ENCODE measurements at places on chromosomes 11 and 22.

DNA sequence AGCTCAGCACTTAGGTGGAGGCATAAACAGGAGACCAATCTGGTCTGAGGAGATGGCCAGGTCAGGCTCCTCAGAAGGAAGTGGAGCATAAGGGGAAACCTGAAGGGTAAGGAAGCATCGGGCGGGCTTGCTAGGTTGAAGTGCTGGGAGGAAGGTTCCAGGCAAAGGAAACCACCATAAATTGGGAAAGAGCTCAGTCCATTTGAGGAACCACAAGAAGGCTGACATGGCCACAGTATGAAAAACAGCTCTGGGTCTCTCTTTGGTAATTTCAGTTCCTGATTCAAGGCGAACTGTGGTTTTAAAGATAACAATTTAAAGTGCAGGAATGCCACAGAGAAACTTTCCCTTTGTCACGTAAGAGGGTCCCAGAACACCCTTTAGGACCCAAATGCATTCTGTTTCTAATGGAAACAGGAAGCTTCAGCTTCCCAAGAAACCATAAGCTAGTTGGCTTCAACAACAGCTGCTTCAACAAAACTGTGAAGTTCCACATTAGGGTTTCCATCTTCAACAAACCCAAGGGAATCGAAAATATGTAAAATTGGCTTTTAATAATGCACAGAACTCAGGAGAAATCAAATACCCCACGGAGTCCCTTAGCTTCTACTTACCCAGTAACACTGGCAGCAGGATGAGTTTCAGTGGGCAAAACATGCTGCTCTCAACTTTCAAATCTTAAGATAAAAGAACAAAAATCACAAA, 10.4 kb downstream of the JAML start:
- no peak for DNase-seq

DNA sequence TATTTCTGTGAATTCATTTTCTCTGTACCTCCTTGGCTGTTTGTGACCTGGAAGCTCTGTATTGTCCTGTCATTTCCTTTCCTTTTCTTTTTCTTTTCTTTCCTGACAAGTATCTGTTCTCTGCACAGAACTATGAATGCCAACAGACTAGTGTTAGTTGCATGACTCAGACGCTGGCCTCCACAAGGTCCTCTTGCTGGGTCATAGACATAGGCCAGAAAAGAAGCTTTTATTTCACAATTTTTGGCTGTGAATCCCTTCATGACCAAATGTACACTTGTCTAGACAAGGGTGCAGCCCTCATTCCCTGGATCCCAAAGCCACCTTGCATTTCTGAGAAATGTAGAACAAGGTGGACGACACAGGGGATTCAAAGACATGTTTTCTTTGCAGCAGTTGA, 104.1 kb upstream of the MTNR1B start:
- DNase-seq: no peak

DNA sequence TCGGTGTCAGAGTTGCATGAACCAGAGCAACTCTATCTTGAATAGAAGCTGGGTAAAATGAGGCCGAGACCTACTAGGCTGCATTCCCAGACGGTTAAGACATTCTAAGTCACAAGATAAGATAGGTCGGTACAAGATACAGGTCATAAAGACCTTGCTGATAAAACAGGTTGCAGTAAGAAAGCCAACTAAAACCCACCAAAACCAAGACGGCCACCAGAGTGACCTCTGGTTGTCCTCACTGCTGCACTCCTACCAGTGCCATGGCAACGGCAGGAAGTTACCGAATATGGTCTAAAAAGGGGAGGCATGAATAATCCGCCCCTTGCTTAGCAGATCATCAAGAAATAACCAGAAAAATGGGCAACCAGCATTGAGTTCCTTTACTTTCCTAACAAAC, 2.4 kb upstream of the KAT5 start:
- DNase-seq: no peak

DNA sequence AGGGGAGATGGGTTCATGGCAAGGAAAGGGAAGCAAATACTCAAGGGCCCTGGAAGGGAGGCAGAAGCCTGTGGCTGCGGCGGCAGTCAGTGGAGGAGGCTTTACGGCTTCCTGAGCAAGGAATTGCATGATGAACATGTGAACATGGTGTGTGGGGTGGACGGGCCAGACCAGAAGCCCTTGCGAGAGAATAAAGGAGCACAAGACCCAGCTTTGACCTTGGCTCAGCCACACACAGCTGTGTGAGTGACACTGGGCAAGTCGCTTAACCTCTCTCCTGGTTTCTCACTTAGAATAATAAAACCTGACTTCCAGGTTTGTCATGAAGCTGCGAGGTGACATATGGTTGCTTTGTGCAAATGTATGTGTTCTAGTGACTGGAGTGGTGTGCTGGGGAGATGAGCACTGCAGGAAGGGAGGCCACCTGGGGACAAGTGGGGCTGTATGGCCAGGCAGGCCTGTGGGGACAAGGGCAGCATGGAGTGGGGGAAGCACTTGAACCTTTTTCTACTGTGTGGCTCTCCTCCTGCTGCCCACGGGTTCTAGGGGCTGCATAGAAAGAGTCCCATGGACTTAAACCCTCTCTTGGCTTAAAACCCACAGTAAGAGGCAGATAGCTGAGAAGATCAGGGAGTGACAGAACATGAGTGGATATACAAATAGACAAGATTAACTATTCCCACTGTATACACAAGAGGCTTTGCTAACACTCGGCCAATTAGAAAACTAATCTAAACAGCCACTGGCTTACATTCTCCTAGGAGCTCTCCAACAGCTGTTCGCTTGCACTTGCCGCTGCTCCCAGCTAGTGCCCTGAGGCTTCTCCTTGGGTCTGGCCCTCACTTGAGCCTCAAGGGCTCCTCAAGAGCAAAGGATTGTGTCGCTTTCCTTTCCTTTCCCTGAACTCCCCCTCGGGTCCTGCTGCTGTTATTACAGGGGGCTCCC, 67.3 kb upstream of the CDON start:
- no peak for DNase-seq

DNA sequence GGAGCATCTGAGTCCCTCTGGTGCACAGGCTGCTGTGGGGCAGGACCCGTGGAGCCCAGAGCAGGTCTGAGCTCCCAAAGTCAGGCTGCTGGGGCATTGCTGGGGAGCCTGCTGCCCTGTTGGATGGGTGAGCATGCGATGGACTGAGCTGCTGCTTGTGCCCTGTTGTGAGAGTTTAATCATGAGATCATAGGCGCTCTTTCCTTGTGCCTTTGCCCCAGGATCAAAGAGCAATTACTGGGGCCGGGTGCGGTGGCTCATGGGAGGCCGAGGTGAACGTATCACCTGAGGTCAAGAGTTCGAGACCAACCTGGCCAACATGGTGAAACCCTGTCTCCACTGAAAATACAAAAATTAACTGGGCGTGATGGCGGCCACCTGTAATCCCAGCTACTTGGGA, 37.5 kb downstream of the MUC6 start:
- no peak for DNase-seq

- DNase-seq: no peak
Measured at GRCh38 chr11:77113382-77114088, 10.9 kb downstream of the OMP start.

GRCh38 chr11:94130298-94131046, 1.8 kb downstream of the PANX1 start:
- DNase-seq: no peak

DNA sequence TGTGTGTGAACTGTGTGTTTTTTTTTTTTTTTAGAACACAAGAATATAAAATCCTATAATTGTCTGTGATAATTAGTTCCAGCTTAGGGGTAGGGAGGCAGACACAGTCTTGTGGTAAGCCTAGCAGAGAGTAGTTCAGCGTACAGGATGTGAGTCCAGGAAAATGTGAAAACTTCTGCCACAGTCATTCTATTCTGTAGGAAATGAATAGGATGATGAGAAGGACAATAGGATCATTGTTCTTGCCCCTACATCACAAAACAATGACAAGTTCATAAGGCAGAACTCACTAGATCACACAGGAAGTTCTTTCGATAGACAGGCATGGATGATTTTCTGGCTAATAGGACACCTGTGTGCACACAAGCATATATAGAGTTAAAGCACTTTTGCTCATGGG, 132.2 kb downstream of the NAV2 start:
- DNase-seq: no peak

GRCh38 chr11:79236541-79236971, 204.3 kb downstream of the TENM4 start:
- no peak for DNase-seq

DNA sequence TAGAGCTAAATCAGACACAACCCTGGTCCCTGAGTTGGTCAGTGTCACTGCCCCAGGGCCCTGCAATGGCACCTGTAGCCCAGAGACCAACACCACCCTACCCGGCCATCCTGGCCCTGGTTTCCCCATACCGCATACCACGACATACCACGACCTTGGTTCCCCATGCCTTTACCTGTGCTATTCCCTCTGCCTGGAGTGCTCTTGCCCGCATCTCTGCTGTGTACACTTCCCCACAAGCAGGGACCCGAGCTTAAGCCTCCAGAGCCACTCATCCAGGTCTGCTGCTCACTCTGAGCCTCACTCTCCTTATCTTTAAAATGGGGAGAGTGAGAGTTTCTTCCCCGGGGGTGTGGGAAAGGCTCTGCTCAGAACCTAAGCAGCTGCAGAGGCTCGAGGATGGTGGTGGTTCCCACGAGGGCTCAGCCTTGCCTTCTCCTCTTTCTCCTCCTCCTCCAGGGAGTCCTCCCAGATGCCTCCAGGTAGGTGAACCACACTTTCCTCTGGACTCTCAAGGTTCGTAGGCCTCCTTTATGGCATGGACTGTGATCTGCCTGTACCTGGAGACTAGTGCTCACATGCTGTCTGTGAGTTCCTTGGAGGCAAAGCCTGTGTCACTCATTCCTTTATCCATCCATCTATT, 48.1 kb downstream of the WNT7B start:
- no peak for DNase-seq

GRCh38 chr11:125494974-125495725, 915 bp downstream of the FEZ1 start:
- DNase-seq: no peak

DNA sequence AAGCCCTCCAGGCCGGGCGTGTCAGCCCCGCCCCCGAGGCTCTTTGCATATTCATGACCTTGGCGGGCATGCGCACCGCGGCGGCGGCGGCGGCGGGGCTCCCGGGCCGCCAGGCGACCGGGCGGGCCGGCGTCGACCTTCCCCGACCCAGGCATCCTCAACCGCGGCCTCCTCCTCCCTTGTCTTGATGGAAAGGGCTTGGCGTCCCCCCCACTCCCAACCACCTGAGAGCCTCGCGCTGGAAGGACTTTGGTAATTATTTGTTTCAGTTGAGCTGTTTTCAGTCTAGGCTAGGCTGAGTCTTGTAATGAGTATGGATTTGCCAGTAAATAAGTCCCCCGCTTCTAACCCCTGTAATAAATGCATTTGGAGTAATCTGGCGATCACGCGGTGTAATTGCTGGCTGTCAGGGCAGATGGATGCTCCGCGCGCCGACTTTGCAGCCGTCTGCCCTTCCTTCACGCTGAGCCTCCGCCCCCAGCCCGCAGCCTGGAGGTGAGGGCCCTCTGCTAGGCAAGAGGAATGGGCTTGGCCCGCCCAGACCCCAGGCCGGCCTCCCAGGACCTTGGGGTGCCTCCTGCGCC, 25.2 kb downstream of the FLRT1 start:
- DNase-seq: no peak

- no peak for DNase-seq
Measured at GRCh38 chr11:108388576-108388975, 78.8 kb downstream of the C11orf65 start.

DNA sequence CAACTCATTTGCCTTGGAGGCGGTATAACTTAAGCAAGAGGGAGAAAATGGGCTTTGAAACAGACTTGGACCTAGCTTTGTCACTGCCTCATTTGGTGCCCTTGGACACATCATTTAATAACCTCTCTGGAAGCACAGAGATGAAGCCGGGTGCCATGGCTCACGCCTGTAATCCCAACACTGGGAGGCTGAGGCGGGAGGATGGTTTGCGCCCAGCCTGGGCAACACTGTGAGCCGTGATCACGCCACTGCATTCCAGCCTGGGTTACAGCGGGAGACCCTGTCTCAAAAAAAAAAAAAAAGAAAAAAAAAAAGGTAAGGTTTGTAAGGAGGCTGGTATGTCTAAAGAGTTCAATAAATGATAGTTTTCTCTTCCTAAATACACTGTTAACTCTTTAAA, 806 bp downstream of the COA4 start:
- no peak for DNase-seq

- DNase-seq: no peak
Measured at GRCh38 chr11:95153857-95154246, 64.2 kb downstream of the ENDOD1 start.

GRCh38 chr22:46829941-46830715, 67.7 kb downstream of the TBC1D22A start:
- DNase-seq: no peak

DNA sequence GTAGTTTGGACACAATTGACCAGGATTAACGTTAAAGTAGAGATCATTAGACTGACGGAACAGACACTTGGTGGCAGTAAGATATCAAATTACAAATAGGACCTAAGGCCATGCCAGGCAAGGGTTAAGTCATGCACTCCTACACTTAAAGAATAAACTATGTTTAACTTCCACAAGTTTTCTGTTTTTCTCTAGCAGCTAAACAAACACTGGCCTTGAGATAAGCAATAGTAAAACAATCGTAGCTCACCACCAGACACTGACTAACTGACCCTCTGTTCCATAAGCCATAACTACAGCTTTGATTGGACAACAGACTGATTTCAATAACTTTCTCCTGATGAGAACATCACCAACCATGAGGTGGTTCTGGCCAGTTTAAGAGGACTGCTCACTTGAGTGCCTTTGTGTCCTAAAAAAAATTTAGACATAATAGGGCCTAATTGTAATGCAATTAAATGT, 2.0 kb upstream of the CEP126 start:
- no peak for DNase-seq

GRCh38 chr11:1732418-1733008, 17.9 kb downstream of the IFITM10 start:
- DNase-seq: no peak

GRCh38 chr11:102121329-102121728, 11.1 kb downstream of the YAP1 start:
- no peak for DNase-seq

- DNase-seq: no peak
Measured at GRCh38 chr22:34057726-34058125, 137.4 kb upstream of the LARGE1 start.

DNA sequence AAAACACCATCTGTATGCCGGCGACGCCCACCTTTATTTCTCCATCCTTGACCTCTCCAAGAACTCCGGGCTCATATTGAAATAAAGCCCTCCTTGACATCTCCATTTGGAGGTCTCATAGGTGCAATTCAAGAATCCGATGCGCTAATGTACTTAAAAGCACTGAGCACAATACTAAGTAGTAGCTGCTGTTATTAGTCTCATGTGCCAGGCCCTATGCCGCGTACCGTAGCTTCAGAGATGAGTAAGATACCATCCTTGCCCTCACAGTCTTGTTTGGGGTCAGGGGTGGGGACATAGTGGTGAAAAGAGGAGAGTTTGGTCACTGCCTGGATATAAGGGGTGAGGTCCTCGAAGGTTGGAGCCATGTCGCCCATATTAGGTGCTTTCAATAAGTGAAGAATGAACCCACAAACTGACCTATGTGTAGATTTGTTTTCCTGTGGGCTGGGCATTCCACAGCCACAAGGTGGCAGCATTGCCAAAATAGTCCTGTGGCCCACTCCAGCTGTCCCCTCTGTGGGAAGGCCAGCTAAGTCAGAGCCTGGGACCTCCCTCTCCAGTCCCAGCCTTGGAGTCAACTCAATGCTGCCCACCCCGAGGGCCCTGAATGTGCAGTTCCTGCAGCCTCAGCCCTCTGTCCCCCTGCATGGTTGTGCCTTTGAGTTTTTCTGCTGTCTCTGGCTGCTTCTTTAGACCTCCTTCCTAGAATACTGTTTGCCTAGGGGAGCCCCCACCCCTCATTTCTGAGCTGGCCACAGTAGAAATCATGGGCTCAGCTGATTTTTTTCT, 6.5 kb downstream of the DCPS start:
- DNase-seq: peak; percentile 38
